ENCODE measurements at places on chromosomes 2 and 18. TPM values are rescaled to one million over a fixed set of nuclear protein-coding genes. Genes with fewer than 3 reads are reported as not detected.

Gene EFEMP1
- 65.1 TPM for total RNA-seq

Gene CRYGC
- total RNA-seq, result not detected

Gene CABLES1
- total RNA-seq, result 0.43 TPM

Gene ECEL1
- total RNA-seq, result not detected

Gene WDR33
- total RNA-seq, result 35.4 TPM

Gene EFR3B
- total RNA-seq, result under 0.01 TPM

Gene NEU4
- total RNA-seq, result not detected

Gene ID2
- total RNA-seq, result 31.2 TPM

Gene HOXD4
- total RNA-seq, result 5.5 TPM

Gene RNF152
- 11.7 TPM for total RNA-seq

Gene WNT6
- not detected for total RNA-seq

Gene SP140
- total RNA-seq, result 0.97 TPM

Gene CROCC2
- not detected for total RNA-seq

Gene GRHL1
- 1.7 TPM for total RNA-seq

Gene LRP2
- under 0.01 TPM for total RNA-seq

Gene MRO
- total RNA-seq, result not detected

Gene CDCA7
- 5.5 TPM for total RNA-seq

Gene KCMF1
- total RNA-seq, result 80.3 TPM

Gene KYNU
- 0.64 TPM for total RNA-seq

Gene NGEF
- total RNA-seq, result under 0.01 TPM

Gene IFT172
- total RNA-seq, result 18.0 TPM

Gene GPR75
- total RNA-seq, result 2.6 TPM

Gene CLEC4F
- total RNA-seq, result not detected

Gene ZC3H6
- total RNA-seq, result 3.0 TPM

Gene SH2D6
- not detected for total RNA-seq

Gene GPR45
- total RNA-seq, result not detected

Gene SLC14A1
- 0.86 TPM for total RNA-seq

Gene REG3A
- not detected for total RNA-seq

Gene DUSP28
- total RNA-seq, result 3.5 TPM

Gene CEBPZ
- total RNA-seq, result 44.9 TPM

Gene TUBA3E
- total RNA-seq, result not detected

All from fibroblast of villous mesenchyme (primary cell).